ENCODE measurements at places on chromosomes 7 and 10.

GRCh38 chr7:49852619-49853462, 79.4 kb downstream of the VWC2 start:
- DNase-seq = no peak

GRCh38 chr7:101218236-101219125, 516 bp downstream of the ZNHIT1 start:
- no peak for DNase-seq

DNA sequence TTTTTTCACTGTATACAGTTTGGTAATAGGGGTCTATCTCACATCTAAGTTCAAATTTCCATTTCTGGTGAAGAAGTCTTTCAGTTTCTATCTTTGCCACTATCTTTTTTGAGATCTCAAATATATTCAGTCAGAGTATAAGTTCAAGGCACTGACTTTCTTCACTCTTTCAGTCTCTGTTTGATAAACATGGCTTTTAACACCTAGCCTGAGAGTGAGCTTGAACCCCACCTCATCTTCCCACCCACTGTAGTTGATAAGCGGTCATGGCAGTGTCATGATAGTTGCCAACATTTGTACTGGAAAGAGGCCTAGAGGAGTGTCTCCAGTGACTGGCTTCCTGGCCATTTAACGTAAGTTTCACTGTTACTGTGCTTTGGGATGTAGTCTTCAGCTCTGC, 41.2 kb upstream of the AGR3 start:
- no peak for DNase-seq

DNA sequence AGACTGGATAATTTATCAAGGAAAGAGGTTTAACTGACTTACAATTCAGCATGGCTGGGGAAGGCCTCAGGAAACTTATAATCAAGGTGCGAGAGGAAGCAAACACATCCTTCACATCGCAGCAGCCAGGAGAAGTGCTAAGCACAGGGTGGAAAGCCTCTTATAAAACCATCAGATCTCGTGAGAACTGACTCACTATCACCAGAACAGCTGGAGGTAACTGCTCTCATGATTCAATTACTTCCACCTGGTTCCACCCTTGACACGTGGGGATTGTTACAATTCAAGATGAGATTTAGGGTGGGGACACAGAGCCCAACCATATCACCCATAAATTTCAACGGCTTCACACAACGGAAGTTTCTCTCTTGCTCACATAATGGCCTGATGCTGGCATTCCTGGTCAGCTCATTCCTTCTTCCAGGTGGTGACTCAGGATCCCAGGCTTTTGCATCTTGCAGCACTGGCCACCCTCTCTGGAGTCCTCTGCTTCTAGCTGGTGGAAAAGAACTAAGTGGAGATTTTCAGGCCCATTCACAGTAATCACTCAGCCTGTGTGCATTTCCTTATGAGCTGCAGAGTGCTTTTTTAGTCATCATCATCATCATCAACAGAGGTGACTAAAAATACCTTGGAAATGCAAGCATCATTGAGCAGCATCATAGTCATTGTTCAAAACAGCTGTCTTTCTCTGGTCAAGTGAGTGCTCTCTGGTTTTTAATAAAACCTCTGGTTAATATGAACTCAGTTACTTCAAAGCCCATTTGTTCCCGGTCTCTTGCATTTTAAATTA, 308.1 kb downstream of the SFMBT2 start:
- no peak for DNase-seq

- no peak for DNase-seq
Measured at GRCh38 chr10:62045765-62046521, 144.4 kb downstream of the ARID5B start.

- DNase-seq = no peak
Measured at GRCh38 chr10:92387289-92387940, 96.4 kb downstream of the MARCHF5 start.

DNA sequence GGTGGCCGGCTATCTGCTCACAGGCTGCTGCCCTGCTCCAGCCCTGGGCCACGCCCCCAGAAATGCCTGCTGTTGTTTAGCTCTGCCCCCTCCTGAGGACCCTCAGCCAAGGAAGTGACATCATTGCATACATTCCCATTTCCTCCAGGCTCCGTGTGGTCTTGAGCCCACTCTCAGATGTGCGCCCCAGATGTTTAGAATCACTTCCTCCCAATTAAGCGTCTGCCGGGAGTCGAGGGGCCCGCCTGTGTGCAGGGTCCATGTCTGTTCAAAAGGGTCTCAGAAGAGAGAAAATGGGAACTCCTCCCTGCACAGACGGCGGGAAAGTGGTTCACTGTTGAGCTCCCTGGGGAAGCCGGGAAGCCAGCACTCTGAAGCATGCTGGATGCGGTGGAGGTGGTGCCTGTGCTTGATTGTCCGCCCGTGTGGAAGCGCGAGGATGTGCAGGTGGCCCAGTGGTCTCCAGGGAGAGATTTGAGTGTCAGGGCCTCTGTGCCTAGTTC, 116.9 kb upstream of the PPIF start:
- no peak for DNase-seq

DNA sequence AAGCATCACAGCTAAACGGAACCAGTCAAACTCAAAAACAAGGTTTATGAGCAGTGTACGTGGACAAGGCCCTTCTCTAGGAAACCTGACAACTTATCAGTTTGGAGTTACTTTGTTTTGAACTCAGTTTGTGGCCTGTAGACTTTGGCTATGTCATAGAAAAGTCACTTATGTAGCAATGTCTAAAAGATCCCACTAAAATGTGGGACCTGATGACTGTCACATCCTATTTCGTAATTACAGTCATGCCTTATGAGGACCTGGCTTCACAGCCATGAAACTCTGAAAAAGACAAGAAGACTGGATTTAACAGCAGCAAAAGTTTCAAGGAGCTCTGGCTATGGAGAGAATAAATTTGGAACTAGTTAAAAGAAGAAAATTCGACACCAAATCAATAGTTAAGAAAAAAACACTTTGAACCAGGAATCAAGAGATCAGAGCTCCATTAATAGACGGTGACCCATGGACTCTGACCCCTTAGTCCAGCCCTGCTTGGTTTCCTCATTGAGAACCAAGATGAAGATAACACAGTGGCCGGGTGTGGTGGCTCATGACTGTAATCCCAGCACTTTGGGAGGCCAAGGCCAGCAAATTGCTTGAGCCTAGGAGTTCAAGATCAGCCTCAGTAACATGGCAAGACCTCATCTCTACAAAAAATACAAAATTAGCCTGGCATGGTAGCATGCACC, 204.3 kb downstream of the SFMBT2 start:
- DNase-seq = no peak

GRCh38 chr7:144908324-144908723, 72.5 kb upstream of the TPK1 start:
- no peak for DNase-seq

GRCh38 chr10:86673827-86674581, 5.7 kb downstream of the LDB3 start:
- no peak for DNase-seq

DNA sequence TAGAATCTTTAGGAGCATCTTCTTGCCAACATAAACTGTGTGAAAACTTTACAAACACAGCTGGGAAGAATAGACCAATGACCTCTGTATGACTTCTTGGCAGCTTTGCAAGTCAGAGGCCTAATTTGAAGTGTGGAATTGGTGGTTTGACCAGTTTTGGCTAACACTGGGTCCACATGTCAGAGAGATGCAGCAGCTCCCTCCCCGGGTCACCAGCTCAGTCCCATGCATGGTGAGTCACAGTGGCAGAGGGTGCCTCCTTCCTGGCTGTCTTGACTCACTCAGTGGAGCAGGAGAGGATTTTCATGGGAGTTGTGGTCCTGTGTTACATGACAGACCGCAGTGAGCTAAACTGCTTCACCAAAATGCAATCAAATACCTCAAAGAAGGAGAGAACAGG, 8.2 kb upstream of the STARD3NL start:
- no peak for DNase-seq

GRCh38 chr10:9229702-9230244, 1175.3 kb downstream of the GATA3 start:
- DNase-seq = no peak

DNA sequence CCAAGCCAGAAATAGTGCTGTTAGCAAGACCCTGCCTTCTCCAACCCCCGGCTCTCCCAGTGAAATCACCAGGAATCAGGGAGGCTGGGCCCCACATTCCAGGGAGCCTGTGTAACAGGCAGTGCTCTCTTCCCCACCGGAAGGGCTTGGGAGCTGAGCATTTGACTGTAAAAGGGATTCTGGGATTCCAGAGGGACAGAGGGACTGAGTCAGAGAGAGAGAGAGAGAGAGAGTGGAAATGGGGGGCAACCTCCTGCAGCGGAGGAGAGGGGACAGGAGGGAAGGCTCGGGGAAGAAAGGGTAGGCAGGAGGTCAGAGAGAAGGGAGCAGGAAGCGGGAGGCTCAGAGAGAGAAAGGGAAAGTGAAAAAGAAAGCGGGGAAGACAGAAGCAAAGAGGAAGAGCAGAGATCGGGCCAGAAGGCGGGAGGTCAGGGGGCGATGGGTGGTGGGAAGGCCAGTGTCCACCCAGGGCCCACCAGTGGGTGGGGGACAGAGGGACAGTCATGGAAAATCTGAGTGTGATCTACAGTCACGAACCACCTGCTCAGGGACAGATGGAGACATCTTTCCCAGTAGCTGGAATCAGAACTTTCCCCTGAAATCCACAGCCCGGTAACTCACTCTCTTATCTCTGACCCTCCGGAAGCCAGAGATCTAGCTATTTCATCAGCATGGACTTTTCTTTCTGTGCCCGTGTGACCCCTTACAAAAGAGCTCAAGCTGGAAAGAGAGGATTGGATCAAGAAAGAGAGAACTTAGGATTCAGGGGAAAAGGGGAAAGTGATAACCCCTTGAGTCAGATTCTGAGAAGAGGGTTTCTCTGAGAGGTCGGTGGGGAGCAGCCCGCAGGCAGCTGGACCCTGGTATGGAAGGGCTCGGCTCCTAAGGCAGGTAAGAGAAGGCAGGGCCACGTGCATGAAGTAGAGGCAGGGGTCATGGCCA, 4.6 kb upstream of the SERPINE1 start:
- no peak for DNase-seq

- DNase-seq = no peak
Measured at GRCh38 chr10:43698156-43698555, 49.5 kb upstream of the ZNF32 start.

DNA sequence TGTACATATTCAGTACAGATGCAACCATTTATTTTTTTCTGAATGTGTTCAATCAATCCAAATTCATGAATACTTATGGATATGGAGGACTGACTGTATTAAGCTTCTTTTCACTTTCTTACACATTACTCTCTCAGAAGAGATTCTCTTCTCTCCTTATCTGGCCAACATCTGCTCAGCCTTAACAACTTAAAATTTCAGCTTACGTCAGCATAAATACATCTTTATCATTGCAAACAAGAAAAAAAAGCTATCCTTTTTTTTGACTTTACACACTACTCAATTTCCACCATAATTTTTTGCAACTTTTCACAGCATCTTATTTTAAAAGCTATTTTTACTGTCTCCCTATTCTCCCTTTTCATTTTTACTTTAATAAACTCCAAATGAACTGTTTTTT, 80.9 kb upstream of the POT1 start:
- DNase-seq = no peak
